Cerebellar nuclear complex (tissue), 1 donor: ENCODE measurements at places on chromosomes 11 and 22.

DNA sequence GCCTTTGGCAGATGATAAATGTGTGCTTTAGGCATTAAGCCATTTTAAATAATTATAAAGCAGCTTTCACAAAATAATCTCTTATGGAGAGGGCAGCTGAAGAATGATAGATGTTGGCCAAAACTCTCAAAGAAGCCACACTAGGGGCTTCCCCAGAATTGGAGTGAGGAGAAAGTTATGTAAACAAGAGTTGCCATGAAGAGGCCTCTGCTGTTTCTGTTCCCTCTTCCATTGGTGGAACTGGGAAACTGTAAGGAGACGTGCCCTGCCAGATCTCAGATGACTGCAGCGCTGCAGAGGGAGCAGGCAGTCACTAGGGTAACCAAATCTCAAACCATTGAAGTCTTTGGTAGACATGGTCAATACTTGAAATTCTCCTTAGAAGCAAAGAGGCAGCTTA is 19.4 kb upstream of the APLP2 start:
- no peak for DNase-seq

DNA sequence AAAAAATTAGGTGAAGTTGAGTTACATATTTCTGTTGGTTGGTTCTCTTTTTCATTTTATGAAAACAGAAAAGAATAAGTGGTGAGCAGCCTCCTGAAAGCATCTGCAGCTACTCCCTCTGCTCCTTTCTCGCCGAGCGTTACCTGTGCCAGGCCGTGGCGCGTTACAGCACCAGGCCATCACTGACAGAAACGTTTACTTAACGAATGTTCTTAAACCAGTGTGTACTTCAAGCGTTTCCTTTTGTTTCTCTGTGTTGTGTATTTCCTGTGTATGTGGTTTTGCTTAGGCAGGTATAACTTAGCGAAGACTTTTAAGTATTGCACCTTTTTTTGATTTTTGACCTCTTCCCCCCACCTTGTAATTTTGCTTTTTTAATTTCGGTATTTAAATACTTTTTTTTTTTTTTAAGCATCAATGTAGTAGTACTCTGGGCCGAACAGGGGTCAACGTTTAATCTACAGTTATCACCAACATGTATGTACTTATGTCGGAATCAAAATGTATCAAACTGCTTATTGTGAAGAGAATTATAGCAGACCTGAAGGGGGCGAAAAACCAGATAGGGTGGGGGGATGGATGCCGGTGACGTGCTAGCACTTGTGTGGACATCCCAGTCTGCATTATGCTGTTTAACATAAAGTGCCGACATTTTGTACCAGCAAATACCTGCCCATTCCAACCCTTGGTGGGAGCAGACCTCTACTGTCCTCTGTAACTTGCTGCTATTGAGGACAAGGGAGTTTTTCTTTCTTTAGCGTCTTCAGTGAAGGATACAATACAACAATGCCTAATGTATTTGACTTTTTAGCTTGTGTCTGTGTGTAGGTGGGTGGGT is 21.6 kb upstream of the ADSL start:
- no peak for DNase-seq

DNA sequence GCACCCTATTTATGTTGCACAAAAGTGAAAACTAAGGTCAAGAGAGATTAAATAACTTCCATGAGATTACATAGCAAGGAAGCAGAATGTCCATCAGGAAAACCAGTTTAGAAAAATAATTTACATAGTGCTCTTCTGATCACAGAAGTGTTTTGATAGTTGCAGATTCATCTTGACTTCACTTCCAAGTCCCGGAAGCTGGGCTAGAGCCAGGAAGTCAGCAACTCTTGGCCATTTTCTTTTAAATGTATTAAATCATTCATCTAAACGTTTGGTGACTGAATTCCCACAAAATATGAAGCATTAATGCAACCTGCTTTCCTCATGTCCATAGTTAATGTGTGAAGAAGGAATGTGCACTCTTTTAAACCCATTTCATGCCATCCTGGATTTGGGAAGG is 29.7 kb downstream of the APLP2 start:
- no peak for DNase-seq

DNA sequence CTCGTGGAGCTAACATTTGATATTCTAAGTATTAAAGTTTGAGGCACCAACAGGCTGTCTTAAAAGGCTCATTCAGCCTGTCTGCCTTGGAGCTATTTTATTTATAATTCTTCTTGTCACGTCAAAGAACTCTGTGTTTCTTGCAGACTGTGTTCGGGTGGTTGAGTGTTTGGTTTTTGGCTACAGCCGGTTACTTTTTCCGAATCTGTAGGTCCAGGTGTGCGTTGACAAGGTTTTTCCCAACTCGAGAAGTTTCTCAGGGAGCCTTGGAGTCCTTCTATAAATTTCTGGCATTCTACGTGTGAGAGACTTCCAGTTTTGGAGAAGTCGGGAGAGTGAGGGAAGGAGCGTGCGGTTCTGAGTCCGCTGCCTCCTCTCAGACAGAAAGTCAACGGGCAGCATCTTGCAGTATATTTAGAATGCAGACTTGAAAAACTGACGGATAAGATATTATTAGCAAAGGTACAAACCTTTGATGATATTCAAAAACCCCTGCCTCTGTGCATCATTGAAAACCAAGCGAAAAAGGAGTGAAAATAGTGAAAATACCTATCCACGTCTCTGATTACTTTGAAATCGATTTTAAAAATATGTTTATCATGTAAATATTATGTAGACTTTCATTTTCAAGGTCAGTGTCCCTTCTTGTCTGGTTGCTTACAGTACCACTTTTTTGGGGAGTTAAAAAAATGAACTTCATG is 85.2 kb upstream of the PPARA start:
- DNase-seq, result no peak

DNA sequence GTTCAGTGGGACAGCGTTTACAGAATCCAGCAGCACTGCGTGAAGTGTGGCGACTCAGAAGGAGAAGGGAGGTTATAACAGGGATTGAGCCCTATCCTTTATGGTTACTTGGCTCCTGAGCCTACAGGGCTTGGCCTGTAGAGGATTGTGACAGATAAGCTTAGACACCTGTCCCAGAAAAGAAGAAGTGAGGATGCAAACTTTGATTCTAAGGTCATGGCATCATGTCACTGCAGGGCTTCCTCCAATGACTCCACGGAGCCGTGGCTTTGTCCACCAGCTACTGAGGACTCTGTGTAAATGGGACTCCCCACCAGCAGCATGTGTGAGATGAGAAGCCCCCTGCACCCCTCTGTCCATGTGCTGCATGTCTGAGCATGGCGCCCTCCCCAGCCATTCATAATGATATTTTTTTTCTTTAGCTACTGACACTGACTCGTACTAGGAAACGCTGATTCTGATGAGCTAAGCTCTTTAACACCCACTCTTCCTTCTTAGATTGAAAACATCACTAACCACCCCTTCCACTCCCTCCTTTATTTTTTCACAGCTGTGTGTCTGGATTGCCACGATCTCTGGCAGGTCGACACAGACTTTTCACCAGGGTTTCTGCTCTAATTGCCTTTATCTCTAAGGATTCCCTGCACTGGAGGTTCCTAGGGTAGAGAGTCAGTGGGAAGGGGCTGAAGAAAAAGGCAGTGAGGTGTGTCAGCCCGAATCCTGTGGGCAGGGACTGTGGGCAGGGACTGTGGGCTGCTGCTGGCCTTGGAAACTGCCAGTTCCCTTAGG is 65.5 kb upstream of the TTC12 start:
- DNase-seq, result no peak
